ENCODE measurements at places on chromosomes 3 and 15. TPM values are rescaled to one million over a fixed set of nuclear protein-coding genes. Genes with fewer than 3 reads are reported as not detected.

CAPN3 gene
- total RNA-seq, result 2.2 TPM

DNA sequence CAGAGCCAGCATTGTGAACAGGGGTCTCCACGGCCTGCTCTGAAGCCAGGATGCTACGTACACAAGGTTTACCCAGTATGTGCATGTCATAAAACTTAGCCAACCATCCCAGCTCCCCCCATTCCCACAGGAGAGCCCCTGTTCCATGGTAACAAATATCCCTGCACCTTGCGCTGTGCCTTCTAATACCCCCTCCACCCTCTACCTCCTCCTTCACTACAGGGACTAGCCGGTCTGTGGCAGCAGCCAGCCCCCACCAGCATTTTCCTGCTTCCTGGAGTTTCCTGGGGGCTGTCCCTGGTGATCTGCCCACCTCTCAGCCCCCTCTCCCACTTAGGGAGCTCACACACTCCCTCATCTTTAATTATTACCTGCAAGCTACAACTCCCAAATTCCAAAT is 20.4 kb downstream of the ACSBG1 start:
- no peak for DNase-seq

KIF23 gene
- 64.7 TPM for total RNA-seq

CELSR3 gene
- 0.71 TPM for total RNA-seq

DNA sequence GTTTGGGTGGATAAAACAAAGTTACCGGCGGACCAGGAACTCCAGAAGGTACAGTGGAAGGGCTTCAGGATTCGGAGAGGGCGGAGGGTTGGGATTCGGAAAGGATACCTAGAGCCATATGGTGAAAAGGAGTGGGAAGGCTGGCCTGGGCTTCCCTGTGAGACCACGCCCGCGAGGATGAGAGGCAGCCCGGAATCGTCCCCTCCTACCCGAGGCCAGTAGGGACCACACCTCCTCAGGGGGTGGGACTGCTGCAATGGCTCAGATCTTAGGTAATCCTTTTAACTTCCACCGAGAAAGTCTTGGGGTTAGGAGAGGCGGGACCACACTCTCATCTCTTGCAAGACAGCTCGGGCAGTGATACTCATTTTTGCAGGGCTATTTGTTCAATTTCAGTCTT is 511.3 kb downstream of the OCA2 start:
- DNase-seq, result no peak

DNA sequence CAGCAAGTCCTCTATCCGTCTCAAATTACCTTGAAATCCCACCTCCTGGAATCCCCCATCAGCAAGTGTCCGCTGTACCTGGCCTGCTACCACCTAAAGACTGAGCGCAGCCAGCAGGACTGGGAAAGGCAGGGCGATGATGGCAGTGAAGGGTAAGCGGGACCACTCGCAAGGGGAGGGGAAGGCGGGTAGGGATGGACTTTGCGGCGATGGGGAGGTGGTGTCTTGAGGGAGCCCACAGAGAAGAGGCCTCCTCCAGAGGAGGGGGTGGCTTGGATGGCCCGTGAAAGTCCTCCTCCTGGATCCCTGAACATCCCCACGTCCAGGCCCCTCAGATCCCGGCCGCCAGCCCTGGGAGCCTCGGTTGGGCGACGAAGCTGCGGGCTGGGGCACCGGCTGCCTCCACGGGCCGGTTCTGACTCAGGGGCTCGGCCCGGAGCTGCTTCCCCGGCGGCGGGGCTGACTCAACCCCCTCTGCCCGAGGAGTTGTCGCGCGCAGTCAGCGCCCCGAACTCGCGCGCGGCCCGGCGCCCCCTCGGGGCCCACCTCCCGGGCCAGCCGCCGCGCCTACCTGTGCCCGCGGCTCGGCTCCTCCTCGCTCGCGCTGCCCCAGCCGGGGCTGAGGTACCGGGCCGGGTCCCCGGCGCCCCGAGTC is 512 bp downstream of the LARP6 start:
- DNase-seq, result peak; percentile 60

GRCh38 chr3:177934001-177934891 is 602.0 kb upstream of the KCNMB2 start:
- peak; percentile 12 for DNase-seq

DNA sequence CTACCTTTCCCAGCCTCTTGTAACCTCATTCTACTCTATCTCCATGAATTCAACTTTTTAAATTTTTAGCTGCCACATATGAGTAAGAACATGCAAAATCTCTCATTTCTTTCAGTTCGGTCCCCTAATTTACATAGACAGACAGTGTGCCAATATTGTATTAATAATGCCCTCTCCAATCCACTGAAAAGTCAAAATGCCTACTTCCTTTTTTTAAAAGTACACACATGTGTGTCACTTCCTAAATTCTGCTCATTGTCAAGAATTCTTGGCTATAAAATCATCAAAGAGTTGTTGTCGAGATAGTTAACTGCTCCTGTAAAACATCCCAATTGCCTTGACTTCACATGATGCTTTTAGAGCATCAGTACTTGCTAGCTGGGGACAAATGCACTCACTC is 84.2 kb upstream of the IL12A start:
- DNase-seq, result no peak

- DNase-seq, result no peak
Measured at GRCh38 chr3:141660614-141660947, 77.5 kb upstream of the RNF7 start.

Measured in endothelial cell of umbilical vein (primary cell).